ENCODE measurements at places on chromosomes 3 and 15. TPM values are rescaled to one million over a fixed set of nuclear protein-coding genes. Genes with fewer than 3 reads are reported as not detected.

Gene MESP1
- 0.47 TPM for polyA plus RNA-seq

Gene LYSMD2
- 5.9 TPM for polyA plus RNA-seq

Gene IL5RA
- polyA plus RNA-seq, result not detected

Gene FAM131A
- polyA plus RNA-seq, result 11.7 TPM

Gene NANOGP8
- not detected for polyA plus RNA-seq

Gene ANKUB1
- polyA plus RNA-seq, result 0.48 TPM

Gene OIP5
- polyA plus RNA-seq, result 15.7 TPM

Gene GUCA1C
- 0.43 TPM for polyA plus RNA-seq

Gene SLC51B
- polyA plus RNA-seq, result not detected

Gene HRG
- polyA plus RNA-seq, result not detected

Gene ABI3BP
- 0.68 TPM for polyA plus RNA-seq

Gene CLDN18
- polyA plus RNA-seq, result not detected

Gene ATG7
- 24.7 TPM for polyA plus RNA-seq

Gene HTR3E
- not detected for polyA plus RNA-seq

Gene MESD
- polyA plus RNA-seq, result 27.1 TPM

Gene LNP1
- 0.87 TPM for polyA plus RNA-seq

Gene PPP1R14D
- polyA plus RNA-seq, result not detected

All from foreskin keratinocyte (primary cell).